ENCODE measurements at places on chromosomes 6 and 20.

GRCh38 chr6:148757944-148758480, 11.2 kb downstream of the UST start:
- DNase-seq, result no peak

DNA sequence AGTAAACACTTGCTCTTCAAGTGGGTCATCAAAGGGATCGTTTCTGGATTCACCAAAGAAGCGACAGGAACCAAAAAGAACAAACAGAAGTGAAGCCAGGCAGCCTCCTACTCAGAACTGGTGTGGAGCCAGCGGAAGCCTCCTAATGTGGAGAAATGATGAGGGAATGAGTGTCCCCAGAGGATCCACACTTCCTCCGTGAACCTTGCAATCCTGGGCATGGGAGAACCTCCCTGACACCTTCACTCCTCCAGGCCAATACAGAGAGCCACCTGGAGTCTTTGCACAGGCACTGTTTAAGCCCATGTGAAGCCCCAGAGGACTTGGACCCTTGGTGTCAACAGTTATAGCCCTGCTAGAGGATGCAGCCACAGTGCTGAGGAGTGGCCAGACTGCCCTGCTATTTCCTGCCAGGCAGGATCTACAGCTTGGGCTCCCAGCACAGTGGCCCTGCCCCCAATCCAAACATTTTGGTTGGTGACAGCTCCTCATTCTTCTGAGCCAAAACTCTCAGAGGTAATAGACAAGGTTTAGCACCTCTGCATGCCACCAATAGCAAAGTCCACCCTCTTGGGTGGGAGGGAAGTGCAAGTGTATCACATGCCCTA, 23.2 kb upstream of the SERINC1 start:
- DNase-seq, result no peak

GRCh38 chr6:82712826-82713225, 349.2 kb downstream of the TPBG start:
- no peak for DNase-seq

DNA sequence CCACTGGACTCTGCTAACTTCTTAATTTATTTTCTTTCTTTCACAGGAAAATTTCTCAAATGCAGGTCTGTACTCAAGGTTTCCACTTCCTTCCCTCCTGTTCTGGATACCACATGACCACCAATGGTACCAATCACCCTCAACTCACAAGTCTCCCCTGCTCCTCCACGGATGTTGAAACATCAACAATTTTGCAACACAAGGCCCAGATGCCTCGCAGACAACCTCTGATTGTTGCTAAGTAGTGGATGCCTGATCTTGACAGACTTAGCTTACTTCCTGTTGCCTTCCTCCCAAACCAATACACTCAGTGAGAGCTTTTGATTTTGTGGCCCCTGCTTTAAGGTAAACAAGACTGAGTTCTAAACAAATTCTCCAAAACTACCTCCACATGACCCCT, 146.6 kb downstream of the FRK start:
- DNase-seq, result no peak
